Mesothelial cell of epicardium (in vitro differentiated cells): ENCODE measurements at places on chromosomes 16 and 17. TPM values are rescaled to one million over a fixed set of nuclear protein-coding genes. Genes with fewer than 3 reads are reported as not detected.

The KRT24 gene
- not detected in 3 replicates for total RNA-seq

The WNK4 gene
- 1.3 to 1.8 TPM (median 1.7 TPM) in 3 replicates for total RNA-seq

The TBC1D3C gene
- total RNA-seq: 0.18 TPM in 1 of 3 replicates, not detected in the others

The KCNAB3 gene
- total RNA-seq: 18.4 to 18.8 TPM (median 18.5 TPM) in 3 replicates

The HS3ST3B1 gene
- total RNA-seq: 8.7 to 9.8 TPM (median 8.7 TPM) in 3 replicates

The RNF43 gene
- total RNA-seq: 38.7 to 40.3 TPM (median 39.0 TPM) in 3 replicates

The ADAD2 gene
- total RNA-seq: 0.34 TPM in 1 of 3 replicates, not detected in the others

The KRTAP1-1 gene
- total RNA-seq: not detected in 3 replicates

The FTO gene
- 94.0 to 103 TPM (median 97.6 TPM) in 3 replicates for total RNA-seq

The TELO2 gene
- 66.7 to 70.2 TPM (median 69.8 TPM) in 3 replicates for total RNA-seq

DNA sequence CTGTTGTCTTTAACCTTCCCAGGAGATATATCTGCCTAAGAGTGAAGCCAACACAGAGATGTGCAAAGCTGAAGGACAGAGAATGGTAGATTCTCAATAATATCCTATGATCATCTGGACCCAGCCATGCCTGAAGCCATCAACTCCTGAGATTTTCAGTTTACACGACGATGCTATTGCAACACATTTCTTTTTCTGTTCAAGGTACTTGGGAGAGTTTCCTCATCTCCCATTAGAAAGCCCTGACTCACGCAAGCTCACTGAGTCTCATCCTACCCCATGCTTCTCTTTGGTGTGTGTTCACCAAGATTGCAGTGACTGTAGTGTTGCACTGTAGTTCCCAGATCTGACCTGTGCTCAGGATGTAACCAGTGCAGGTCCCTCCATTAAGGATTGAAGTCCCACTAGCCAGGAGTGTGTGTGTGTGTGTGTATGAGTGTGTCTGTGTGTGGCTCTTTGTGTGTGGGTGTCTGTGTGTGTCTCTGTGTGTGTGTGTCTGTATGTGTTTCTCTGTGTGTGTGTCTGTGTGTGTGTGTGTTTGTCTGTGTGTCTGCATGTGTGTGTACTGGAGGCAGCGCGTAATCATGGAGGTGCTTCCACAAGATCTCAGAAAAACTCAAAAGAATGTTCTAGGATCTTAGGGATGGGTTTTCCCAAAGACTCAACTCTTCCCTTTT is 15.5 kb downstream of the CES1 start:
- DNase-seq: no peak

DNA sequence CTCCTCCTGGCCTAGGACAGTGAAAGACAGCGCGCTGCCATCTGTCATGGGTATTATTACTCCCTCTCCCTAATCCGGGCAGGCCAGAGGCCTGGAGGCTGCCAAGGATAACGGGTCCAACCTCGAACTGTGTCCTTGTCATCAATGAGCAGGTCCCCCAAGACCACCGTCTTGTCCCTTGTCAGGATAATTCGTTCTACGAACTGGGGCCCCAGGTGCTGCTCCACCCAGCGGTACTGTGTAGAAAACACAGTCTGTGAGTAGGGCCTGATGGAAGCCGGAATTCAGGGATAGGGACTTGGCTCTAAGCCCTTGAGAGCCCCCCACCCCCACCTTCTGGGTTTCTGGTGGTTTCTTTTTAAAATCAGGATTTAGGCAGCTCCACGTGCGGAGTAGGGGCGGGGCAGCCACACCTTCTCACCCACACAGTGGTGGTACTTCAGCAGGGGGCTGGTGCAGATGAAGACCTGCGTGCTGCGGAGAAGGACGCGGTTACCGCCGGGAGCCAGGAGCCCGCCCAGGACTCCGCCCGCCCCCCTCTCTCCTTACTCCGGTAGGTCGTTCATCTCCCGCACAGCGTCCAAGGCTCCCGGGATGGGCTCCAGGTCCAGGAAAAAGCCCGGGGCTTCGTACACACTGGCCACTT is 787 bp downstream of the NT5C start:
- DNase-seq: peak; percentile 76

GRCh38 chr17:49992191-49992932 is 2.7 kb downstream of the DLX3 start:
- DNase-seq: no peak

- no peak for DNase-seq
Observed at GRCh38 chr17:72136692-72137091, 15.9 kb downstream of the SOX9 start.

DNA sequence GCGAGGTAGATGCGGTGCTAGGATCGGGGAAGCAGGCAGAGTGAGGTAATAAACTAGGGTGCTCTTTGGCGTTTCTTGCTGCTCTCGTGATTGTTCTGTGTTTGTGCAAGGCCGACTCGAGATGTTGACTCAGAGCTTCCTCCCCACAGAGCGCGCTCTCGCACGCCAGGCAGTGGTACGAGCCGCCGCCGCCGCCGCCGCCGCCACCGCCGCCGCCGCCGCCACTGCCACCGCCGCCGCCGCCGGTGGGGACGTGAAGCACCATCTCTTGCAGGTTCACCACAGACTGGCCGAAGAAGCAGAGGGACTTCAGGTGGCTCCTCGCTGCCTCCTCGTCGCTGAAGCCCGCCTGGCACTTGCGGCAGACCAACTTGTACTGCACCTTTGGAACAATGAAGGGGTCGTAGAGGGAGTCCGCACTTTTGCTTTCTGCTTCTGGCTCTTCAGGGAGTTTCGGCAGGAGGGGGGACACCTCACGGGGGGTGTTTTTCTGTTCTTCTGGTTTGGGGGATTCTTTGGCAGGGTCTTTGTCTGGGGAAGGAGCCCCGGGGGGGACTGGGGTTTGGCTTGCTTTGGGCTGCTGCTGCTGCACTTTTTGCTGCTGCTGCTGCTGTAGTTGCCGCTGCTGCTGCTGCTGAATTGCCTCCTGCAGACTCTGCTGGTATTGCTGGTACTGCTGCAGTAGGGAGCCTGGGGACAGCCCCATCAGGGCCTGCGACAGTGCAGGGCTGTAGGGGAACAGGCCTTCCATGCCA is 260.2 kb downstream of the ZFHX3 start:
- no peak for DNase-seq

- no peak for DNase-seq
Observed at GRCh38 chr16:10514369-10515055, 65.9 kb downstream of the EMP2 start.

- DNase-seq: no peak
Observed at GRCh38 chr17:73968680-73969079, 234.8 kb upstream of the RPL38 start.

DNA sequence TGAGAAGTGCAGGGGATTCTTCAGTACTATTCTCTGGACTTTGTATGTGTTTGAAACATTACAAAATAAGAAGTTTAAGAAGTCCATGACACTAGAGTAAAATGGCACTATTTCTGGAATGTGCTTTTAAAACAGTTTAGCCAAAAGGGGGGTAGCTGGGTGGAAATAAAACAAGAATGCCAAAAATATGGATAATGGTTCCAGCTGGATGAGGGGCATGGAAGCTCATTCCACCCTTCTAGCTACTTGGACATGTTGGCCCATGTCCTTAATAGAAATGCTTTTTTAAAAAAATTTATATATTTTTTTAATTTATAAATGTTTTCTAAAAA is 13.1 kb downstream of the ZC3H7A start:
- DNase-seq: no peak

- no peak for DNase-seq
Observed at GRCh38 chr16:66908762-66909559, 9.7 kb downstream of the CDH16 start.

GRCh38 chr16:76175718-76176117 is 101.5 kb upstream of the CNTNAP4 start:
- no peak for DNase-seq
